ENCODE measurements at places on chromosomes 12 and 14.

GRCh38 chr14:74820288-74820687 is 55.7 kb downstream of the PROX2 start:
- no peak for DNase-seq

DNA sequence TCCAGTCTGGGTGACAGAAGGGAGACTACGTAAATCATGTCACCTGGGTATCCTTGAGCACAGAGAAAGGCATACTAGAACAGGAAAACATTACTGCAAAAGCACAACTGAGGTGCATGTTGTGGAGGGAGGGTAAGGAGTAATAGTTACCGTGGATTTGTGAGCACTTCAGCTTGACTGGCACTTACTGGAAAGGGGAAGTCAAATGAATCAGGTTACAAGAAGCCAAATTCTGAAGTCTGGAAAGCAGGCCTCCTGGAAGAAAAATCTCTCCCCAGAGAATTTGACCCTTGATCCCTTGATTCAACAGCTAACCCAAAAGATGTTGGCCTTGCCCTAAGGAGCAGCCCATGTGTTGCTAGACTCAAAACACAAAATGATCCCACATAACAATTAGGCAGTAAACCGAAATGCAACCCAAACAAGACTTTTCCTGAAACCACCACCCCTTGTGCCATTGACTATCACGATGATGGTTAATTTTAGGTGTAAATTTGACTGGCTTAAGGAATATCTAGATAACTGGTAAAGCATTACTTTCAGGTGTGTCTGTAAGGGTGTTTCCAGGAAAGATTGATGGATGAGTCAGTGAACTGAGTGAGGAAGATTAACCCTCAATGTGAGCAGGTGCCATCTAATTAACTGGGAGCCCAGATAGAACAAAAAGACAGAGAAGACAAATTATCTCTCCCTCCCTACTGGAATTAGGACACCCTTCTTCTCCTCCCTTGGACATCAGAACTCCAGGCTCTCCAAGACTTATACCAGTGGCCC is 108.8 kb downstream of the SLC25A21 start:
- DNase-seq: no peak

- DNase-seq: no peak
Measured at GRCh38 chr14:79318371-79318770, 892.9 kb downstream of the DIO2 start.

DNA sequence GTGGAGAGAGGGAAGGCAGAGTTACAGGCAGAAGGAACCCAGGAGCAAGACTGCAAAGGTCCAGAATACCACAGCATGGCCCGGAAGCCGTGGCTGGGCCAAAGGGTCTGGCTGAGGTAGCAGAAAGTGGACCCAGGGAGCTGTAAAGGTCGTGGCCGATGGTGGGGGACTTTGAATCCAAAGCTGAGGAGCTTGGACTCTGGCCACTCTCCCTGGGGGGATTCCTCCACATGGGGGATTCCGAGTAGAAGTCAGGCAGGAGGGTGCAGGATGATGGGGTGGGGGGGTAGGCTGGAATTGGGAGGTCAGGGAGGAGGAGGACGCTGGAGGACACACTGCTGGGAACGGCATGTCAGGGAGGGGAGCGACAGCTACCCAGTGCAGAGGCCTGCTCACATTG is 125.2 kb downstream of the GCH1 start:
- no peak for DNase-seq

- DNase-seq: no peak
Measured at GRCh38 chr14:50400461-50400860, 3.8 kb upstream of the CDKL1 start.

DNA sequence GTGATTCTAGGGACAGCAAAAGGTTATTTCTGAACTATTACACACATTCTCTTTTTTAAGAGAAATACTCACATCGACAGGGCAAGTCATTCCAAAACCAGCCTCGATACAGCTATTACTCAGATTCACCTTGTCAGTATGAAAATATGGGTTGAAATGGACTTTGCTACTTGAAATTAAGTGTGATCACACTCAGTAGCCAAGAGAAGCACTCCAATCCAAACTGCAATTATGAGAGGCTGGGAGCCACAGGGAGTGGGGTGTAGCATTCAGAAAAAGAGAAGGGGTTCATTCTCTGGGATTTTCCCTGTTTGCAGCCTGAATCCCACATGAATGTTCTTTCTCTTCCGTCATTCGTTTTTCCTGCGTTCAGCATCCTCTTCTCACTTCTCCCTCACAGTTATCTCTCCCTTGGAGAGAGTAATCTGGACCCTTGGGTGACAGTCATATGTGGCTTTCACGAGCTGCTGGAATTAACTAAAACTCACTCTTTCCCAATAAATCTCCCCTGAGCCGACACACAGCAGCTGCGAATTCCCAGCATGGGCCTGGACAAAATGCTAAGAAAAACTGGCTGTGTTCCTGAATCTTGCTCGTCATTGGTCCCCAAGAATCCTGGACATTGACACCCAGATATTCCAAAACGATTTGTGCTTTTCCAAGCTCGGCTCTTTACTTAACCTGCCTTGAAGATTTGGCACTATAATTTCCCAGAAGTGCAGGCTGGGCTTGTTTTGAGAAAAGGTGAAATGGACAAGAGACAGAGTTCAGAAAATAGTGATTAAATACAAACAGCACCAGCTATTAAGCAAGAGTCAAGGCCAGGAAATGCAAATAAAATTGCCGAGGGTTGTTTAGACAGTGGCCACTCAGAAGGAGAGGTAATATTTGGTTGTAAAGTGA is 199.5 kb upstream of the PLEKHG7 start:
- no peak for DNase-seq

DNA sequence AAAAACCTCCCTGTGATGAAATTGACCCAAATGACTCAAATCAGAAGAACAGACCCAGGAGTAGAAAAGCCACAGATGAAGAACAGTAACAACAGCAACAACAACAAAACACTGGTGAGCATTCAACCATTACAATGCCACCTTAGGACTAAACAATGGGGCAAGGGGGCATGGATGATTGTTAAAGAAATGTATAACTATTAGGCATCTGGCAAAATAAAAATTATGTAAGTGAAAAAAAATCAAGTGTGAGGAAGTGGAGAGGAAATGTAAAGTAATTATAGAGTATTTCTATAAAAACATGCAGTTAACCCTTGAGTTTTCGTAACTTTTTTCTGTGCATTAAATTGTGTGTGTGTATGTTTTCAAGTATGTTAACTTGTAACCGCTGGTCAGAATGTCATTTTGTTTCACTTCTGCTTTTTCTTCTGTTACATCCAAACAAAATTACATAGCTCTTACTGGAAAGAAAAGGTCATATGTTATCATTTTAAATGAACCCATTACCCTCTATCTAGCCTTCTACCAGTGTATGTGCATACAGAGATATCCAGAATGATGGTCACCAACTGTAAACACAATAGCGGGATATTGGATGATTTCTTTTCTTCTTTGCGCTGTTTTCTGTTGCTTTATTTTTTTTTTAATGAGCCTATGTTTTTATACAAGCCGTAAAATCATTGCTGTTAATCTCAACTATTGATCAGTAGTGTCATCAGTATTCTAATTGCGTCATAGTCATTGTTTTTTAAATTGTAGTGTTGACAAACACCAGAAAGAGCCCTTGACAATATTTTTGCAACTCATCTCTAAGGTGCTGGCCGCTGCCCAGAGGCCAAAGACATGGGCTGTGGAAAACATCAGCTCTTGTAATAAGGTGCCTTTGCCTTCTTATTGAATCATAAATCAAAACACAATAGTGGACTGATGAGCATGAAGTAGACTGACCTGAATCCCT is 170.6 kb downstream of the CRADD start:
- no peak for DNase-seq

DNA sequence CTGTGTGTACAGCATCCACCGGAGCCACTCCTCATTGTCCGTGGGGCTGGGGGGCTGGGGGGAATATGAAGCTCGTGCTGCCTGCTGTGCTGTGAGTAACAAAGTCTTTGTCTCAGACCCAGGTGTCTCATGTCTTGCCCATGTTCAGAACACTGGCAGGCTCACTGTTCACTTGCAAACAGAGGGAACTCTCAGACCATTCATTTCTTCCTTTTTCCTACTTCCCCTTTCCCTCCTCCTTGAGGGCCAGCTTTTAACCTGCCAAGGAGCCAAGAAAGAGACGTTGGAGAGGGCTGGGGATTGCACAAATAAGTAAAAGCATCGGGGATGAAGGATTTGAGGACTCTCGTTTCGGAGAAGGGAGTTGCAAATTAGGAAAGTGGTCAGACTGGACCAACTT is 21.6 kb downstream of the GPR132 start:
- DNase-seq: no peak

DNA sequence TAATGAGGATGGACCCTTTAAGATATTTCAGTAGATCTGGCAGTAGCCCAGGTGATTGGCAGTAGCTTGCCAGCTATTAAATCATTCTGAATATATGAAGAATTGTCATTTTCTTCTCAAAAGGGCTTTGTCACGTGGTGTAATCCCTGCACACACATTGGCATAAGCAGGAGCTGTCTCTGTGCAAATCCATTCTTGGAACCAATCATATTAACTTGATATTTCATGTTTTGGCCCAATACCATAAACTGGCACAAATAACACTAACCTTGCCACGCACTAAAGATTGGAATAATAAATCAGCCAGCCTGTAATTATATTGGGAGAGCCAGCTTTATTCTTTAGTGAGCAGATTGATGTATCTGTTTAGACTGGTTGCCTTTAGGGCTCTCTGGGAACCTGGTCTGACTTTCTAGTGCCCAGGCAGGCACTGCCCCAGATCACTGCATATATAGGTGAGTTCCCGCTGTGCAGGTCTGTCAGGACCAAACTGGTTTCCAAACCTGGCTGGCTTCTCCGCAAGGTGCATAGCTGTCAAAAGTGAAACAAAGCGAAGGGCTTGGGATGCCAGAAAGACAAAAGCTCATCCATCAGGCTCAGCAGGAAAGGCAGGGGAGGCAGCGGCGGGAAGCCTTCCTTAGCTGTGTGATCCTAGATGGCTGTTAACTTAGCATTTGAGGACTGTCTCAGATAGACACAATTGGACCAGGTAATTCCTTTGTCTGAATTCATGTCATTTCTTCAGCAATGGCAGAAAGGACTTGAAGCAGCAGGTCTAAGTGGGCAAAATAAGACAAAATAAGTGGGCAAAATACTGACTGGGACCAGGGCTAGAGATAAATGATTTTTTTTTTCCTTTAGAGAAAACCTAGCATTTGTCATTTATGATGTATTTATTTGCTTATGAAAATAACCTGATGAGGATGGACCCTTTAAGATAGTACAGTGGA is 128.8 kb upstream of the DYRK2 start:
- no peak for DNase-seq

GRCh38 chr12:6074979-6075585 is 49.4 kb downstream of the VWF start:
- no peak for DNase-seq

GRCh38 chr12:92393504-92393903 is 247.9 kb upstream of the BTG1 start:
- peak; percentile 4 for DNase-seq

GRCh38 chr12:86193931-86194330 is 62.3 kb downstream of the MGAT4C start:
- no peak for DNase-seq

GRCh38 chr12:121233628-121234020 is 23.7 kb downstream of the P2RX4 start:
- DNase-seq: no peak

GRCh38 chr14:75570797-75571196 is 7.6 kb upstream of the FLVCR2 start:
- DNase-seq: no peak

- DNase-seq: no peak
Measured at GRCh38 chr14:22231018-22231417, 358.0 kb downstream of the DAD1 start.

- DNase-seq: no peak
Measured at GRCh38 chr12:88750867-88751543, 170.7 kb upstream of the KITLG start.

- no peak for DNase-seq
Measured at GRCh38 chr12:130097342-130097741, 64.9 kb upstream of the FZD10 start.

DNA sequence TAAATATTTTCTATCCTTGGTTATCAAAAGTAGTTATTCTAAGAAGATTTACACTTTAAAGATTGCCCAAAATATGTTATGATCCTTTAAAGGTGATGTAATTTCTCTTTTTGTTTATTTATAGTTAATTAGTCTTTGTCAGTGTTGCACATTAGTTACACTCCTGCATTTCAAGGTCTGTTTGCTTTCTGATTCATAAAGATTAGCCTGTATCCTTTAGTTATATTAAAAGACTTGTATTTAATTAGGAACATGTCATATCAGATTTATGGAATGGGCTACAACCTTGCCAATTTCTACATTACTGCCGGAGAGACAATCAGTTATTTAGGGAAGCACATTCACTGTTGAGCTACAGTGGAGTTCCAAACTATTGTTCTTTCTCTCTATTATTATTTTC is 3.5 kb downstream of the EPYC start:
- no peak for DNase-seq

DNA sequence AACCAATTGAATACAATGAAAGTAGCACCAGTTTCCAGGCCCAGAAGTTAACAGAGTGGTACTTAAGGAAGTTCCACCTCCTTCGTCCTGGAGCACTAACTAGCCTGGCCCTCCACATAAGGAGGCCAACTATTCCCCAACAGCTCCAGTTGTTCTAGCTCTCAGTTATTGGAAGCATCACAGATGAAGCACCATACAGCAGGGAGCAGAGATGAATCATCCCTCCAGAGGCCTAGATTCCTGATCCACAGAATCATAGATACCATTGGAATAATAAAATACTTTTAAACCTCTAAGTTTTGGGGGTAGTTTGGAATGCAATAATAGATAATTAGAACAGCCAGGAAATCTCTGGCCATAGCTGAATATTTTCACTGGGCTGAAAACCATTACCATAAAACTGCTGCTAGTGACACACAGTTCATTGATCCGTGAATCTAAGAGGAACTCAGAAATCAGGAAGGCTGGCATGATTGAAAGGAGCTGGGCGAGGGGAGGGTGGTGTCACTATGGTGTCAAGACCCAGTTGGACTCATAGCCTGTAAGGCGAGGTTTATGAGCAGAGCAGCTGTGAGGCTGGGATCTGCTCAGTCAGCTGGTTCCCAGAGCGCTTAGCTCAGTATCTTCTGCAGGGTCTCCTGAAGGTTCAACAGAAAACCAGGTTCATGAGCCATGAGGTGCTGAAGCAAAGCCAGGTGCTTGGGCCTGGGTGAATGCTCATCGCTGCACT is 371.4 kb upstream of the TMTC1 start:
- no peak for DNase-seq

DNA sequence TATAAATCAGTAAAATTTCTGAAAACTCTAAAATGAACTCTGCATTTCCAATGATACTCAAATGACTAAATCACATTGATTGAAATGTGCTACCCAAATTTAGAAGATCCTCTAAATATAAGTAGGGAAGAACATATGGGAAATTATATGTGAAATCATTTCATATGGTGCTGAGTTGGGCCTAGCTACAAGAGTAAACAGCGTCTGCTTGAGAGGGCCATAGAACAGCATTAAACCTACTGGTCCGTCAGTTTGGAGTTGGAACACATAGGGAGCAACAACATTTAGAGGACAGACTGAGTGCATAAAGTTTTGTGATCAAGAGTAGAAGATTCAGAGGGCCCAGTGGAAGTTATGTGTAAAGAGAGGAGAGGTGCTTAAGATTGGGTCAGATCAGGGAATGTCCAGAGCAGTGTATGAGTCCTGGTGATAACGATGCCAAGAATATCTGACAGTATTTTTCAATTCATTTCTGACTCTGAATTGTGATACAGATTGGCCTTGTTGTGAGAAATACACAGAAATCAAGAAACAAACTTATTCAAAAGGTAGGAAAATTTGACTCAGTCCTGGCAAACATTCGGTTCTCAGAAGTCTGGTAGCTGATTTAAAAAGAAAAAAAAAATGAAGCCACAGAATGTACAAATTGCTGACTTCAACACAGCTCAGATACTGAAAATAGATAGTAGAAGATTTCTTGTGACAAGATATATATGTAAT is 362.2 kb downstream of the CCDC91 start:
- no peak for DNase-seq

- DNase-seq: peak; percentile 98
Measured at GRCh38 chr12:124927201-124928094, 13.0 kb upstream of the UBC start.

Data from neural crest cell (in vitro differentiated cells).